ENCODE measurements at places on chromosomes 3 and 15. TPM values are rescaled to one million over a fixed set of nuclear protein-coding genes. Genes with fewer than 3 reads are reported as not detected.

GRCh38 chr3:151976211-151977050, 103.0 kb downstream of the SUCNR1 start:
- DNase-seq, result no peak
- no peak overlapping the region for H3K27ac ChIP-seq
- H3K36me3 ChIP-seq, result no peaks in the 10 kb centered on the region
- H3K4me3 ChIP-seq, result no peak overlapping the region
- no peaks in the 10 kb centered on the region for H3K4me1 ChIP-seq

- H3K4me3 ChIP-seq, result no peak overlapping the region
- no peak for DNase-seq
- H3K27me3 ChIP-seq, result no peaks in the 10 kb centered on the region
- H3K4me1 ChIP-seq, result no peaks in the 10 kb centered on the region
These were observed 32.4 kb upstream of the SAMMSON start for GRCh38 chr3:69967156-69967555.

DNA sequence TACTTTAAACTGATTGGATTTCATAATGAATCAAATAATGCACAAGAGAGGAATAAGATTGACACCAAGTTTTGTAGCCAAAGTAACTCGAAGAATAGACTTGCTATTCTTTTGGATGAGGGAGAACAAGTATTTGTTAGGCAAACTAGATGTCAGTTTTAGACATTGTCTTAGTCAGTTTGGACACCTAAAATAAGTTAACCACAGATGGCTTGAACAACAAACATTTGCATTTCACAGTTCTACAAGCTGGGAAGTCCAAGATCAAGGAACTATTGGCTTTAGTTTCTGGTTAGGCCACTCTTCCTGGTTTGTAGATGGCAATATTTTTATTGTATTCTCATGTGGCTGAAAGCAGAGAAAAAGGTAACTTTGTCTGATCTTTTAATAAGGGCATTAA, 61.3 kb upstream of the OSTN start:
- no peaks in the 10 kb centered on the region for H3K27me3 ChIP-seq
- DNase-seq, result no peak
- H3K36me3 ChIP-seq, result peaks cover 2% of the 10 kb centered on the region
- H3K27ac ChIP-seq, result no peak overlapping the region

The CPLX3 gene
- not detected for total RNA-seq

GRCh38 chr3:107128946-107129345, 248.3 kb upstream of the CCDC54 start:
- H3K27ac ChIP-seq, result no peak overlapping the region
- no peak for DNase-seq
- H3K27me3 ChIP-seq, result peaks cover 3% of the 10 kb centered on the region
- no peaks in the 10 kb centered on the region for H3K4me1 ChIP-seq

All from activated CD4-positive, alpha-beta memory T cell treated with anti-CD3 and anti-CD28 coated beads for 36 hours (primary cell).